ENCODE measurements at places on chromosomes 12 and 14.

GRCh38 chr12:49518914-49519573, 19.8 kb upstream of the KCNH3 start:
- no peak for DNase-seq

DNA sequence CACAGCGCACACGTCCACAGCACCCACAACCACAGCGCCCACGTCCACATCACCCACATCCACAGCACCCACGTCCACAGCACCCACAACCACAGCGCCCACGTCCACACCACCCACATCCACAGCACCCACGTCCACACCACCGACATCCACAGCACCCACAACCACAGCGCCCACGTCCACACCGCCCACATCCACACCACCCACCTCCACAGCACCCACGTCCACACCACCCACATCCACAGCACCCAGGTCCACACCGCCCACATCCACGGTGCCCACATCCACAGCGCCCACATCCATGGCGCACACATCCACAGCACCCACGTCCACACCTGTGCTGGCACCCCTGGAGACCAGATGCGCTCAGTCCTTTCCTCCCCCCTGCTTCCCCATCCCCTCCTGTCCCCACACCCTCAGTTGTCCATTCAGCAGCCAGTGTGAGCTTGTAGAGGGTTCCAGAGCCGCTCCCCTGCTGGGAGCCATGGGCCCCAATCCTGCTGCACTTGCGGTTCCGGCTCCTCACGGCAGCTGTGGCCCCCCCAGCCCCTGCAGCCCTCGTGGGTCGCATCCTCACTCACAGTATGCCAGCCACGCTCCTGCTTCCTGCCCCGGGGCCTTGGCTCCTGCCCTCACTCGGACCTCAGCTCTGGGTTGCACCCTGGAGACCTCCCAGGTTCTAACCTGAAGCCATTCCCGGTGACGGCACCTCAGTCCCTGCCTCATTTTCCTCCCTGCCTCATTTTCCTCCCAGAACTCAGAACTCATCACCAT, 37.8 kb downstream of the GALNT9 start:
- DNase-seq, result no peak

DNA sequence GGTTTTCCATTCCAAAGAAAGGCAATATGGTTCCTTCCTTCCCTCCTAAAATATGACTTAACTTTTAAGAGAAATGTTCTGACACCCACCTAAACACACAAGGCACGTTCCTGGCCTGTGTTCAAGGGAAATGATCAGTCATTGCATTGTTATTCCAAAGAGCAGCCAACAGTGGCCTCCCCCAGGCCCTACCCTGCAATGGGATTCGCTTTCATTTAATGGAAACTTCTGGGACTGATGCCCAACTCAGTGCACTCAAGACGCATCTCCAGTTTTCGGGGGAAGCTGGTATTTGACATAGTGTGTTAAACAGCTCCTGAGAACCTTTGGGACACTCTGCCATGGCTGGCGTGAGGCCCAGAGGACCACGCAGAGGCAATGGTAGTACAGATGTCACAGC, 65.9 kb downstream of the DDX51 start:
- DNase-seq, result no peak

GRCh38 chr12:26595806-26596205, 237.2 kb downstream of the ITPR2 start:
- no peak for DNase-seq

DNA sequence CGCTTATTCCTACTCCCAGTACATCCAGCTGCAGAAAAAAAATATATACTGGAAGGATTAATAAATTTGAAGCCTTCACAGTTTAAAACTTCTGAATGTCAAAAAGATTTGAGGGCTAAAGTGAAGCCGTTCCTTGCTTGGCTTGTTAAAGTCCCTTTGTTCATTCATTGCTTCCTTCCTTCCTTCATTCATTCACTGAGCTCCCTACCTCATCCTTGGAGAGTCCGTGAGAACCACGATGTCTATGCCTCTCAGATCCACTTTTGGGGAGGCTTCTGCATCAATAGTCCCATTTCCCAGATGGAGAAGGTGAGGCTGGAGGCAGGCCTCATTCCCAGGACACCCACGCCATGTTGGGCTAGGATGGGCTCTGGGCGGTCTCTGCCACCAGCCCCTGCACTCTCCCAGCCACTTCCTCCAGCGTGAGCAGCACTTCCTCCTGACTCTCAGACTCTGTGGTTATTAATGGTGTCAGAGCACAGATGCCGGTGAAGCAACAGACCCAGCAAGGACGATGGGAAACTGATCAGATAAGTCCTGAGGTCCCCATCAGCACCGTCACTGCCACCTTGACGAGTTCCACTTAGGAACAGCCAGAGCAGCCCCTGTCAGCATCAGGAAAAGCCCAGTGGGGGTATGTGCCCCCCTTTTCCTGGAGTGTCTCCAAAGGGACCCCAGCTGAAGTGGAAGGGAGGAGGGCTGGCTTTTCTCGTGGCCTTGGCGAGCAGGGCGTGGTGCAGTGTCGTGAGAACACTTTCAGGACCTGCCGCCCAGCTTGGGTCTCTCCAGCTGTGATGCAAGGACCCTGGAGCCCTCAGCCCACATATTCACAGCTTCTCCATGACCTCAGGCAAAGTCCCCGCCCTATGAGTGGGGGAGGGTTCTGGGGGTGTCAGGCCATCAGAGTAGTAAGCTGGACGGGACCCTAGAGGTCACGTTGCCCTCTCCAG, 21.2 kb downstream of the ASB2 start:
- no peak for DNase-seq

GRCh38 chr12:89092297-89092696, 260.0 kb downstream of the DUSP6 start:
- DNase-seq, result no peak

DNA sequence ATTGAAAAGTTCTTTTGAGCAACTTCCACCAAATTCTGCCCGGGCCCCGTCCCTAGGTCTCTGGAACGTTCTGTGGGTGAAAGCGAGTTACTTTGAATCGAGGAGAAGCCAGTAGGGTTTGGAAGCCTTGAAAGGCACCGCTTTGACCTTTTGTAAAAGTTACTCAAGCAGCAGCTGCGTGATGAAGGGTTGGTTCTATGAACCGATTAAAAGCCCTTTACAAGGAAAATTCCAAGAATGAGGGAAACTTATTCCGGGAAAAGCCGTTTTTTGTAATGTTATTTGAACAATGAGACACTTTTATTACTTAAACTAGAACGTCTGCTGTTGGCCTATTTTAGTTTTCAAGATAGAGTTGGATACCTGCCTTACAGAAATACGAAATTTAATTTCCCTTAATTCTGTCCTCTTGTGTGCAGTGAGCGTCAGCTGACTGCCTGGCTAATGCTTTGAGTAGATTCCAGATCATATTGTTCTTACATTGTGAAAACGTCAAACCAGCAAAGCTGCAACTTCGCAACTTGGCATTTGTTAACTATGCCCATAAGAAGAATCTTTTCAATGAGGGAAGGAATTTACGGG, 906 bp downstream of the LARP4 start:
- no peak for DNase-seq

GRCh38 chr14:50615056-50615455, 53.0 kb downstream of the SAV1 start:
- DNase-seq, result no peak

DNA sequence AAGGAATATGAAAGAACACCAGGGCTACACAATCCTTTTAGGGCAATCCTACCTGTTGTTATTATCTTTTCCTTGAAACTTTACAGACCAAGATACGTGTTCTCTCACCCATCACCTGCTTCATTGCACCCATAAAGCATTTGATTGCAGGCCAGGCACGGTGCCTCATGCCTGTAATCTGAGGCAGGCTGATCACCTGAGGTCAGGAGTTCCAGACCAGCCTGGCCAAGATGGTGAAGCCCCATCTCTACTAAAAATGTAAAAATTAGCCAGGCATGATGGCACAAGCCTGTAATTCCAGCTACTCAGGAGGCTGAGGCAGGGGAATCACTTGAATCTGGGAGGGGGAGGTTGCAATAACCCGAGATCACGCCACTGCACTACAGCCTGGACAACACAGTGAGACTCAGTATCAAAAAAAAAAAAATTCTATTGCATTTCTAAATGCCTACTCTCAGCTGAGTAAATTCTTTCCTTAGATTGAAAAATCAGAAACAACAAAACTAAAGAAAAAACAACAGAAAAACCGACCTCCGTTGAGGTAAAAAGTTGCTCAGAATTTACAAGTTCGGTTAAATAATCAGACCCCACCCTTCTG, 183.7 kb upstream of the TMEM132C start:
- DNase-seq, result no peak

GRCh38 chr14:81006266-81006665, 50.8 kb downstream of the TSHR start:
- no peak for DNase-seq

DNA sequence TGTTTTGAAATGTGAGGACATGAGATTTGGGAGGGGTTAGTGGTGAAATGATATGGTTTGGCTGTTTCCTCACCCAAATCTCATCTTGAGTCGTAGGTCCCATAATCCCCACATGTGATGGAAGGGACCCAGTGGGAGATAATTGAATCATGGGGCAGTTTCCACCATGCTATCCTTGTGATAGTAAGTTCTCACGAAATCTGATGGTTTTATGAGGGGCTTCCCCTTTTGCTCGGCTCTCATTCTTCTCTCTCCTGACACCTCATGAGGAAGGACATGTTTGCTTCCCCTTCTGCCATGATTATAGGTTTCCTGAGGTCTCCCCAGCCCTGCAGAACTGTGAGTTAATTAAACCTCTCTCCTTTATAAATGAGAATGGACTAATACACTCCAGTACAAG, 18.0 kb downstream of the GALNT6 start:
- no peak for DNase-seq

DNA sequence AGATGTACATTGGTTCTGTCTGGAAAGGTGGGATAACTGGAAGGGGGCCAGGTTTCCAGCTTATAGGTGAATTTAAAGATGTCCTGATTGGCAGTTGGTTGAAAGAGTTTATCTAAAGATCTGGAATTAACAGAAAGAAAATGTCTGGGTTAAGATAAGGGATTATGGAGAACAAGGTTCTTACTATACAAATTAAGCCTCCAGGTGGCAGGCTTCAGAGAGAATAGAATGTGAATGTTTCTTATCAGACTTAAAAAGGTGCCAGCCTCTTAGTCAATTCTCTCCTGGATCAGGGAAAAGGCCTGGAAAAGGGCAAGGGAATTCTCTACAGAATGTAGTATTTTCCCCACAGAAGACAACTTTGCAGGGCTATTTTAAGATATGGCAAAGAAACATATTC, 53.1 kb downstream of the CNTN1 start:
- DNase-seq, result no peak

- no peak for DNase-seq
Measured at GRCh38 chr12:19894803-19895202, 455.5 kb downstream of the AEBP2 start.

DNA sequence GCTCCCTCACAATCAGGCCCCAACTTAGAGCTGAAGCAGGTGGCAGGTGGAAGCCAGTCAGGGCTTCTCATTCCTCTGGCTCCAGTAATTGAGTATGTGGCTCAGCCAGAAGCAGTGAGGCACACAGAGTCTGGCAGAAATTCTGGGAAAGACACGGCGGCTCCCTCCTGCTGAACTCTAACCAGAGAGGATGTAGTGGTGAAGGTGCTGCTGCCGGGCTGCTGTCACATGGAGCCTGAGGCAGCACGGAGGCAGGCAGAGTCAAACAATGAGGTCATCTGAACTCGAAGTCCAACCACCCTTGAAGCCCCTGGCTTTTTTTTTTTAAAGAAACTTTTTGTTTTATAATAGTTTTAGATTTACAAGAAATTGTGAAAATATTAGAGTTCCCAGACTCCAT, 33.4 kb upstream of the SMOC1 start:
- no peak for DNase-seq

- no peak for DNase-seq
Measured at GRCh38 chr12:87870493-87871460, 158.4 kb downstream of the C12orf50 start.

GRCh38 chr12:51534216-51535074, 56.6 kb upstream of the SCN8A start:
- peak; percentile 41 for DNase-seq

GRCh38 chr12:112598626-112599025, 179.9 kb downstream of the PTPN11 start:
- DNase-seq, result no peak

DNA sequence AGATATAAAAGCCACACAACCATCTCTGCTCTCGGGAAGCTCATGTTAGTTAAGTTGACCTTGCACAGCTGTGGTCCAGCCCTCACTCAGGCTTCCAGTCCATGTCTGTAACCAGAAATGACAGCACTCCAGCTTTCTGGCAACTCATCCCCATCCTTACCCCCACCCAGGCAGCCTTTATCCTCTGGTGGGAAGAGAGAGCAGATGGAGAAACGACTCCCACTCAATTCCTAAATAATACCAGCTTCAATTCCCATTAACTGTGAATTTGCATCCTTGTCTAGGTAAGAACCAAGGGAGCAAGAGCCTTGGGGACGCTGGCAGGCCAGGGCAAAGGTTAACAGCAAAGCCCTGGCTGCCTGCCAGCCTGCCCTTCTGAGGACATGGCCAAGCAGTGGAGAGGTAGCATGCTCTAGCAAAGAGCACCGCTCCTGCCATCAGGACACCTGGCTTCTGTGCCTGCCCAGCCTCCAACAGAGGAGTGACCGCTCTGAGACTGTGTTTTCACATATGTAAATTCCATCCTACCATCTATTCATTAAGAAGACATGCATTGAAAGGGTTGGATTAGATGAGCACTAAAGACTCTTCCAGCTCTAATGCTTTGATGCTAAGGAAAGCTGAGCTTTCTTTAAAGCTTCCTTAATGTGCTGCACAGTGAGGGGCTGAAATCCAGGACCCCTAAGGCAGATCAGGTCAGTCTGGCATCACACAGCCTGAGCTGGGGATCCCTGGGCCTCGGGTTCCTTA, 236.1 kb downstream of the GRIN2B start:
- DNase-seq, result no peak

- no peak for DNase-seq
Measured at GRCh38 chr12:91542067-91542466, 359.4 kb upstream of the DCN start.

GRCh38 chr14:49950275-49951228, 57.7 kb downstream of the ARF6 start:
- DNase-seq, result no peak

- no peak for DNase-seq
Measured at GRCh38 chr14:75323571-75323970, 44.9 kb downstream of the FOS start.

DNA sequence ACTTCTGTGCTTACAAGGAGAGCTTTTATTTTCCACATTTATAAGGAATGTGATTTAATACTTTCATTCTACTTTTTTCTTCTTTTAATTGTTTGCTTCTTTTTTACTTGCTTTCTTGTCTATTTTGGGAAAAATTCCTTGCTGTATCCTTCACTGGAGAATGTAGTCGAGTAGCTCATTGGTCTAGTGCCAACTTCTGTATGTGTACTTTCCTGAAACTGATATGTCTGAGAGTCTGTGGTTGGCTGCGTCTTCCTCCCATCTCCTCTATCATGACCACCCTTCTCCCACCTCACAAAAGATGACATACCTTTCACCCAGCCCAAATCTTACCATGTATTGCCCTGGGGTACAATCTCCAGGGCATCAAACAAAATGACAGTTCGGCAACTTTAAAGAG, 51.8 kb downstream of the MSRB3 start:
- no peak for DNase-seq

DNA sequence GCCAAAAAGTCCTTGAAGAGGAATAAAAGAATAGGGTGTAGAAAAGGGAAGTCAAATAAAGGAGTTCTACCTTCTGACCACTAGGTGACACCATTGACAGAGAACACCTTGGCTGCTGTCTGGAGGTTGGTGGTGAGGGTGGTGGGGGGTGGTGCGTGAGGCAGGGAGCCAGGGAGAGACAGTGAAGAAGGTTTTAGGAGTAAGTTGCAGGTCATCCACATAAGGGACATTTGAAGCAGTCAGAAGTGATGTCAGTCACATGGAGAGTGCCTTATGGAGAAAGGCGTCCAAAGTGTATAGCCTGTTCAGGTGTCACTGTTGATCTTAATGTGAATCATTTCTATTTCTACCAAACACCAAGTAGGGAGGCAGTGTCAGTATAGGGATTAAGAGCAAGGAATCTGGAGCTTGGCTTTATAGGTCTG, 279.3 kb upstream of the DDHD1 start:
- DNase-seq, result no peak

Measured in posterior vena cava (tissue), 2 donors.